GM23338 (cell line): ENCODE measurements at places on chromosomes 11 and 22. TPM values are rescaled to one million over a fixed set of nuclear protein-coding genes. Genes with fewer than 3 reads are reported as not detected.

The CNGA4 gene
- not detected in 2 replicates for total RNA-seq

The LIPT2 gene
- total RNA-seq, result 16.9 and 19.5 TPM in 2 replicates

The CDON gene
- total RNA-seq, result 31.2 and 35.5 TPM in 2 replicates

The DCHS1 gene
- 16.5 and 20.7 TPM in 2 replicates for total RNA-seq

The LRRN4CL gene
- 0.12 and 0.21 TPM in 2 replicates for total RNA-seq

The OTOG gene
- 0.52 and 0.78 TPM in 2 replicates for total RNA-seq

The MPZL3 gene
- total RNA-seq, result 2.9 and 5.7 TPM in 2 replicates

- DNase-seq, result no peak
These were observed 22.3 kb upstream of the HTR3A start for GRCh38 chr11:113952588-113952987.

- no peak for DNase-seq
These were observed 34.7 kb downstream of the RNF169 start for GRCh38 chr11:74783241-74783871.

GRCh38 chr11:6813656-6814055 is 14.2 kb upstream of the OR6A2 start:
- peak; percentile 3 for DNase-seq

GRCh38 chr11:9615031-9615451 is 41.6 kb downstream of the WEE1 start:
- no peak for DNase-seq

DNA sequence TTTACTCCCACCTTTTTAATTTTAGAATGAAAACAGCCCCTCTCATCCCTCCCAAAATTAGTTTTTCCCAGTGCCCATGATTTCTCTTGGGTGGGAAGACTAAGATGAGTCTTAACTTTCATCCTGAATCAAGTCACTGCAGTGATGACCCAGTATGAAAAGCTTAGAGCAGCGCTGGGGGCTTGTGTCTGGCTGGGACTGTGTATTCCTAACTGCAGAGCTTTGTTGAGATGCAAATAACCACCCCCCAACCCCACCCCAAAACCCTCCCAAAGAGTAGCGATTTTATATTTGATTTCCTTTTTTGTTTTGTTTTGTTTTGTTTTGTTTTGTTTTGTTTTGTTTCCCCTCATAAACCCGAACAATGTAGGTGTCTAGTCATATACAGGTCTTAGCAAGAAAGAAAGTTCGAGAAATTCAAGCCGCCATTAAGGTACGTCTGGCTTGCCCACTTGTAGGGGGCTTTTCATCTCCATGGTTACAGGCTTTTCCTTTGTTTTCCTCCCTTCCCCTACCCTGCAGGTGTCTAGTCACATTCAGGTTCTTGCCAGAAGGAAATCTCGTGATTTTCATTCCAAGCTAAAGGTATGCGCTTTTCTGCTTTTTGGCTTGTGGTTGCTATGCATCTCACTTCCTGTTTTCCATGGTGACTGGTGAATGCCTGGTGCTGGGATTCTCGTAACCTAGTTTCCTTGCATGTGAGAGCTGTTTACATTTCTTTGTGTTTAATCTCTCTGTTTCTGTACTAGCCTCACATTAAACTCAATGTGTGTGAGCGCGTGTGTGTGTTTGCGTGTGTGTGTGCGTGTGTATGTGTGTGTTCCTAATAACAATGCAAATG is 144.6 kb upstream of the RASSF10 start:
- DNase-seq, result peak; percentile 99

DNA sequence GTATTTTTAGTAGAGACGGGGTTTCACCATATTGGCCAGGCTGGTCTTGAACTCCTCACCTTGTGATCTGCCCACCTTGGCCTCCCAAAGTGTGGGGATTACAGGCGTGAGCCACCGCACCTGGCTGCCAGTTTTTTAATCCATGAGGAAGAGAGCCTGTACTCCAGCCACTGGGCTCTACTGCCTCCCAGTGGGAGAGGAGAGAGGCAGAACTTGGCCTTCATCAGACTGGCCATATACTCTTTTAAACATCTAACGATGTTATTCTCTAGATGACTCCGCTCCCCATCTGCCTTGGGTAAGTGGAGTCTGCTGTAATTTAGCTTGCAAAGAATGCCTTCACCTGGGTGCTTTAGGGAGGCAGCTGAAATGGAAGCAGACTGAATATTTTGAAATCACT is 34.6 kb downstream of the SLC6A5 start:
- DNase-seq, result peak; percentile 47

DNA sequence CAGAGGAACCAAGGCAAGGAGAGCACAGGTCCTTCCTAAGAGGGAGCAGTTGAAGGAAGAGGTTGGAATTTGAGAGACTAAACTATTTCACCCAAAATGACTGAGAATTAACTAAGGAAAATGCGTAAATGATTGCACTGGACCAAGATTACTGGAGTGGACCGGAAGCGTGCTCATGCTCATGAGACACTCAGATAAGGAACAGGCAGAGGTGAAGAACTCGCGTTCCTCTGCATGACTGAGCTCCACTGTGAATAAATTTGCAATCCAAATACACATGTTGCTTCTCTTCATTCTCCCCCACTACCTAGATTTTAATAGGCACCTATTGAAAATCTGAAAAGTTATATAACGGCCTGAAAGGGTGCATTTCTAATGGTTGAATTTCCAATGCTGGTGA is 207.0 kb downstream of the KIRREL3 start:
- DNase-seq, result no peak

- peak; percentile 43 for DNase-seq
These were observed 176.4 kb upstream of the PLET1 start for GRCh38 chr11:112437096-112437495.

- no peak for DNase-seq
These were observed 241.1 kb downstream of the GRIK4 start for GRCh38 chr11:120752668-120753067.

DNA sequence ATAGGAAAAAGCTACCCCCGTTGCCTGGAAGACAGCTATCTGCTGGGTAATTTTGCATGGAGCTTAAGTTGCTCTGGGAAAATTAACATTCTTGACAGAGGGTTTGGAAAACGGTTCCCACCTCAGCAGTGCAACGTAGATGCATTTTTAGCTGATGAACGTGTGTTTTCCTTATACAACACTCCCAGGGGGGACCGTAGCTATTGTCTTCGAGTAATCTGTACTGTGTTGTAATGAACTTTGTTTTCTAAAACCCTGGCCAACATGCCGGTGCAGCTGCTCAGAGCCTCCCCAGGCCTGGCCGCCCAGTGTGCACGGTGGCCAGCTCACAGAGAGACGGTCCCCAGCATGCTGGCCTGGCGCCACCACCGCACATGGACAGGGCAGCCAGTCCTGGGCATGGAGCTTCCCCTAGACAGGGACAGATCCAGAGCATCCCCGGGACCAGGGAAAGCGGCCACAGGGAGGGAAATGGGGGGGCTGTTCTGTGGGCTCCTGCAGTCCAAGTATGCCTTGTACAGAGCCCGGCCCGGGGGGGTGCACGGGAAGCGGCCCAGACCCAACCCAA is 2.2 kb downstream of the TNNT3 start:
- no peak for DNase-seq

- no peak for DNase-seq
These were observed 98.7 kb downstream of the WNT7B start for GRCh38 chr22:45878051-45878781.

DNA sequence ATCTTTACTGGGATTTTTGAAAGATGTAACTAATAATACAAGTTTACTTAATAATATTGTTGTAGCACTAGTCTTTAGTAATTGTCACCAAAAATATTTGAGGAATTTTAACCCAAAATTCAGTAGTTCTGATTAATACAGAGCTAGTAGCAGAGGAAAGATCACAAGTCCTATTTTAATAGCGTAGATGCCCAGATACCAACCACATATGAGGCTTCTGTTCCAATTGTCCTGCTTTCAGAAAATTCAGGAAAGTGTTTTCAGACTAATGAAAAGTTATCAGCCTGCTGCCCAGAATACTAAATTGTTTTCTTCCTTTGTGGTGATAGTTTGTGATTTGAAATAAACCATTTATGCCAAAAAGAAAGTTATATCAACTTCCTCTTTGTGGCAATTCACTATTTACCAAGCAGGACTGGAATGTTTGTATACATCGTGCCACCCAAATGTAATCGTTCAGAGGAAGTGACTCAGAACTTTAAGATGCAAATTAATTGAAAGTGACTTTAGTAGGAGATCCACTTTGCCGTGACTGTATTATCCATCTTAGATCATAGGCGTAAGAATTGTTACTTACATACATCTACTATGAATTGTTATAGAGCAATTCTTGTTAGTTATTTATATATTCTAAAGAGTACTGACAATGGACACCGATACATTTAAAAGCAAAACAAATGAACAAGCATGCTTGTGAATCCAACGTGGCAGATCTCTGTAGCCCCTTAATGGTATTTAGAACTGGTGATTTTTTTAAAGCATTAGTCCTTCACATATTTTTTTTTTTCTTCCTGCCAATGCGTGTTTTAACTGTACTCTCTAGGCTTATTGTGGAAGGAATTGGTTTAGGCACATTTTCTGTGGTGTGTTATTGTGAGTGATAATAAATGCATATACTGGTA is 231.0 kb downstream of the DDX10 start:
- no peak for DNase-seq

- no peak for DNase-seq
These were observed 1518.2 kb upstream of the TENM4 start for GRCh38 chr11:80958987-80959386.

DNA sequence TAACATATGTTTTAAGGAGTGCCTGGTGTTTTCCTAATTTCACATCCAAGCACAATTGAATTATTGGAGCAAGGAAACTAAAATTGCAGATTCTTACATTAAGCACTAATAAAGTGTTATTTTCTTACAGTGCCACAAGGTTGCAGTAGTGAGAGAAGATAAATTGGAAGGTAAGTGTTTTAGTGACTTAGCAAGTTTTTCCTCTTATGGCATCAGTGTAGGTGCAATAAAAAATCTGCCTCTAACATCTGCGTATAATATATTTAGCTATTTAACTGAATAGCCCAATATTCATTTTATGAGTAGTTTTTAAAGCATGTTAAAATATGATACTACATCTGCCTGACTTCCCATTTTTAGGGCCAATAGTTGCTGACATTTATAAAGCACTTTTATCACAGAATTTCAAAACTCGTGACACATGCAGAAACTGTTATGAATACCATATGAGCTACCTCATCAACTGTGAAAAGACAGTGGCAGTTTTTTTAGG is 19.0 kb downstream of the POLD3 start:
- peak; percentile 48 for DNase-seq

DNA sequence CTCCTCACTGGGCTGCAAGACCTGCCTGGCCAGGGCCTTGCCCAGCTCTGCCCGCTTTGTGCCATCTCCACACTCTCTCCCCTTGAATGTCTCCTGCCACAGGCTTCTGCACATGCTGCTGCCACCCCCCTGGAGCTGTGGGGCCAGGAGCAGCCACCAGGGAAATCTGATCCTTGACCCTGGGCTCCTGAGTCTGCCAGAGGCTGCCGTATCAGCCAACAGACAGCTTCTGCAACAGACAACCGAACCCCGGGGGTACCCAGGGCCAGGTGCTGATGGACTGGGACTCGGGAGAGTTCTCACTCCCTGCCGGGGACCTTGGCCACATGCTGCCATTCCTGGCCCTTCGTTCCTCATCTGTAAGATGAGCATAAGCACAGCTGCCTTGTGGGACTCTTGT is 3.3 kb upstream of the PPARA start:
- DNase-seq, result no peak

- no peak for DNase-seq
These were observed 6.5 kb downstream of the RHOG start for GRCh38 chr11:3834349-3834663.

GRCh38 chr22:20550057-20550817 is 42.8 kb downstream of the MED15 start:
- no peak for DNase-seq

GRCh38 chr11:87179621-87180020 is 141.9 kb downstream of the TMEM135 start:
- DNase-seq, result no peak

DNA sequence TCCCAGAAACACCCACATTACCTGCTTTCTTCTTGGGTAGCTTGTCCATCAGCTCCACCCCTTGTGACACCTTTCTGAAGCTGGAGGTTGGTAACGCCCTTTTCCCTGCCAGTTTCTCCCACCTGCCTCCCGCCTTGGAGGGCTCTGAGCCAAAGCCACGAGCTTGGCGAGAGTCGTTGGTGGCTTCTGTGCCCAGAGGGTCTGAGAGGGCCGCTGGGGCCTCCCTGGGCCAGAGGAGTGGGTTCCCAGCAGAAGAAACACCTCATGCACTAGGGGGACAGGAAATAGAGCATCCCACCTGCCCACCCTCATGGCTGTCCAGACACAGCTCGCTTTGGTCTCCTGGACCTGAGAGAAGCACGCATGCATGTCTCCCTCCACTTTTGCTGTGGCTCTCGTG is 37.9 kb downstream of the B3GAT1 start:
- DNase-seq, result no peak

DNA sequence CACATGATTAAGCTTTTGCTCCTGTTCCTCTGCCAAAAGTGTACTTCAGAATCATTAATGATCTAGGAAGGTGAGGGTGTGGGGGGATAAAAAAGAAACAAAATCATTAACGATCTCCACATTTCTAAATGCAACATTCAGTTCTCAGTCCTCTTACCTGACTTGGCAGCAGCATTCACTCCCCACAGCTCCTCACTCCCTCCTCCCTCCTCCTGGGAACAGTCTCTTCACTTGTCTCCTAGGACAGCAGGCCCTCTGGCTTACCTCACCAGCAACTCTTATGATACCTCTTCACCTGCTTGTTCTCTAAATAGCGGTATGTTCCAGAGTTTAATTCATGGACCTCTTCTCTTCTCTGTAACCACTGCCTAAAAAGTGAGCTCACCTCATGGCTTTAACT is 56.5 kb upstream of the APOA1 start:
- DNase-seq, result no peak

GRCh38 chr11:27405134-27405533 is 42.1 kb upstream of the CCDC34 start:
- DNase-seq, result no peak

DNA sequence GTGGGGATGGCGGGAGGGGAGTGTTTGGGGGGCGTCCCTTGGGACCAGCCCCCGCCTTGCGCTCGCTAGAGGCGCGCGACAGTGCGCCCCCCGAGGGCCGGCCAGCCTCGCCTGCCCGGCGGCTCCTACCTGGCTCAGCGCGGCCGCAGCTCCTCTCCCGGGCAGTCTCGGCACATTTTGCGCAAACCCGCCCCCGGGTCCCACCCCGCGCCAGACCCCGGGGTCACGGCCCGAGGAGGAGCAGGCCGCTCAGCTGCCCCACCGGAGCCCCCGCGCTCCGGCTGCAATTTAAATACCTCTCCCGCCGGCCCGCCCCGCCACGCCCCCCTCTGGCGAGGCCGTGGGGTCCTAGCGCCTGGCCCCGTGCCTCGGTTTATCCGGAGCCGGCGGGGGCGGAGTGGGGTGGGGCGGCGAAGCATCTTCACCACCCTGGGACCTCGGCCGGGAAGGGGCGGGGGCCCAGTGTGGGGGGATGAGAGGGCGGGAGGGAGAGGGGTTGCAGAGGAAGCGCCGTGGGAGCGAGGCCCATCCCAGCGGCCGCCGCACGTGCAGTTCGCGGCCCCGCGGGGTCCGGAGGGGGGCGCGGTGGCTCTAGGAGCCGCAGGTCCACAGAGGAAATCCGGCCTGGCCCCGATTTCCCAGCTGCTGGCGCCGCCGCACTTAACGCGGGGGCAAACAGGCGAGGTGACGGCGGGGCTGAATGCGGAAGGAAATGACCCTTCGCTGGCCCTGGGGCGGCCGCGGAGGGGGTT is at the start of gene LRRC32:
TSS of gene LRRC32 (minus strand) at position 263 of the 752 bp plus-strand sequence. CDS start 4,793 bp downstream, outside the sequence.
- DNase-seq, result peak; percentile 62
